CD8-positive, alpha-beta T cell (primary cell): ENCODE measurements at places on chromosomes 12 and 14.

GRCh38 chr12:43826681-43827080, 9.2 kb upstream of the TMEM117 start:
- DNase-seq: no peak

DNA sequence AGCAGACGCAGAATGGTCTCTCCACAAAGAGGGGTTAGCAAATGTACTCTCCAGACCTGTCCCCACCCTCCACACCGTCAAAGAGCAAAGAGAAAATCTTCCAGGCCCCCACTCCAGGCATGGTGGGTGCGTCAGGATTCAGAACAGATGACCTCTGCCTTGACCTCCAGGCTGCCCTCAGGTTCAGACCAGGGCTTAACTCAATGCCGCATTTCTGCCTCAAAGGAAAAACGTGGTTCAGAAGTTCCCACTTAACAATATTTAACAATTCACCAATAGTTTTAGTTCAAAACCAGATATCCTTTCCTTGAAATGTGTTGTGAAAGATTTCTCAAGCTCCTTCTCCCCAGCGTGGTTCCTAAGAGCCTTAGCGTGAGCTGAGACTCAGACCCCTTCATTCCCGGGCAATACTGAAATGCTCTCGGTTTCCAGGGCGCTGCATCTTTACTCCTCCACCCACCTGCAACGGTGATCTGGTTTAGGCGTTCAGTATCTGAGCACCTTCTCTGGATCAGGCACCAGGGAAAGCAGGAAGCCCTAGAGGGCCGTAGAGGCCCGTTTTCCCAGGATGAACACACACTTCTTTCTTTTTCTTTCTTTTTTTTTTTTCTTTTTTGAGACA, 22.9 kb downstream of the HSP90AA1 start:
- no peak for DNase-seq

DNA sequence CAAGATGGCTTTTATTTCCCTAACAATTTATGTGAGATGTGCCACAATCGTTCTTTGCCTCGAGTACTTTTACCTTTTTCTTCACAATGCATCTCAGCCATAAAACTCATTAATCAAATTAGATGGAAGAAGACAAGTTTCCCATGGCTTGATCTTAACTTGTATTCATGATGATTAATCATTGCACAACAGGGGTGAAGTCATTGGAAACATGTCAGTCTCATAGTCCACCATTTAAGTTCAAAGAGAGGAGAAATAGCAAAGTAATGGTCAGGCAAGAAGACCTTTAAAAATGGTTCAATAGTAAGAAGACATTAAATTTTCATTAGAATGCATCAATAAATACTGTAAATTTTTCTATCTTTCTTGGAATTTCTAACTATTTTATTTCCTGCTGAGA, 136.3 kb downstream of the FOXG1 start:
- DNase-seq: no peak

DNA sequence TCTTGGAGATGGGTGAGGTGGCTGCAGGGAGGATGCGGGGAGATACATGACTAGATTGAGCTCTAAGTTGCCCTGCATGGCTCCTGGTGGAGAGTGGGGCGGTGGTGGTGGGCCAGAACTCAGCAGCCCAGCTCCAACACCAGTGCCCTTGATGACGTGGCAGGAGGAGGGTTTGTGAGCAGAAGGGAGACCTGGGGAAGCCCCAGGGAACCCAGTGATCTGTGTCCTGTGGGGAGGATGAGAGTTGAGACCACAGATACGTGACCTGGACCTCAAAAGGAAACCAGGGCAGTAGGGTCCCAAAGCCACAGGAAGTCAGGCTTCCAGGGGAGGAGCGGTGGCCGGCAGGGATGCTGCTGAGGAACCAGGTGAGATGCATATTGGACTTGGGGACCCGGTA, 989.1 kb upstream of the TMEM132C start:
- no peak for DNase-seq

GRCh38 chr12:122166422-122167349, 7.3 kb downstream of the IL31 start:
- no peak for DNase-seq
